ENCODE measurements at places on chromosomes 1 and 21.

- DNase-seq: no peak
These were observed 28.1 kb upstream of the PPP2R5A start for GRCh38 chr1:212257157-212257556.

GRCh38 chr1:217734973-217735372 is 103.8 kb downstream of the SPATA17 start:
- DNase-seq: no peak

GRCh38 chr1:18946550-18947381 is 9.7 kb downstream of the IFFO2 start:
- no peak for DNase-seq

- no peak for DNase-seq
These were observed 95.0 kb downstream of the KCND3 start for GRCh38 chr1:111894497-111894896.

GRCh38 chr1:221697923-221698425 is 43.9 kb downstream of the DUSP10 start:
- no peak for DNase-seq

DNA sequence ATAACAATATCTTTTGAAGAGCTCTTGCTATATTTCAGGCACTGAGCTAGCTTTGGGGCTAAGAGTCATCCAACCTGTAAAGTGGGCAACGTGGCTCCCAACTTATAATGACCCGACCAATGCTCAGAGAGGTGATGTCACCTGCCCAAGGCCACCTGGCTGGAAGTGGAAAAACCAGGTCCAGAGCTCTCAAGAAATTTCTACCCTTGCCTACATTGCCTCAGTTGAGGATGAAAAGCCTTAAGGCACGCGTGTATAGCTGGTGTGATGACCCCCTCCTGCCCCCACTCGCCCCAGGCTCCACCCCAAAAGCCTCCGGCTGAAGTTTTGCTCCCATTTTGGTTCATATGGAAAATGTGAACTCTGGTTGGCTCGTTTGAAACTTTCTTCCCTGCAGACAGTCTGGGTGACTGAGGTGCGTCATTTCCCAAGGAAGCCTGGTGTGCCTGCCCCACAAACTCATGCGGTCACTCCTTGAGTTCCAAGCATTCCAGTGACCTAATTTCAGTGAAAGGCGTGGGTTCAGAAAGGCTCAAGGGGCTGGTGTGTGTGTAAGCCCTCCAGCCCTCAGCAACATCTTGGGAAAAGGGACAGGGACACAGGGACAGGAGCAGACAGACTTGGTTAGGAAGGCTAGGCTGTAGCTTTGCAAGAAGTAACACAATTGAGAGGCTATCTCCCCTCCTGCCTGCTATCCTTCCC is 20.5 kb downstream of the HTR1D start:
- DNase-seq: no peak

DNA sequence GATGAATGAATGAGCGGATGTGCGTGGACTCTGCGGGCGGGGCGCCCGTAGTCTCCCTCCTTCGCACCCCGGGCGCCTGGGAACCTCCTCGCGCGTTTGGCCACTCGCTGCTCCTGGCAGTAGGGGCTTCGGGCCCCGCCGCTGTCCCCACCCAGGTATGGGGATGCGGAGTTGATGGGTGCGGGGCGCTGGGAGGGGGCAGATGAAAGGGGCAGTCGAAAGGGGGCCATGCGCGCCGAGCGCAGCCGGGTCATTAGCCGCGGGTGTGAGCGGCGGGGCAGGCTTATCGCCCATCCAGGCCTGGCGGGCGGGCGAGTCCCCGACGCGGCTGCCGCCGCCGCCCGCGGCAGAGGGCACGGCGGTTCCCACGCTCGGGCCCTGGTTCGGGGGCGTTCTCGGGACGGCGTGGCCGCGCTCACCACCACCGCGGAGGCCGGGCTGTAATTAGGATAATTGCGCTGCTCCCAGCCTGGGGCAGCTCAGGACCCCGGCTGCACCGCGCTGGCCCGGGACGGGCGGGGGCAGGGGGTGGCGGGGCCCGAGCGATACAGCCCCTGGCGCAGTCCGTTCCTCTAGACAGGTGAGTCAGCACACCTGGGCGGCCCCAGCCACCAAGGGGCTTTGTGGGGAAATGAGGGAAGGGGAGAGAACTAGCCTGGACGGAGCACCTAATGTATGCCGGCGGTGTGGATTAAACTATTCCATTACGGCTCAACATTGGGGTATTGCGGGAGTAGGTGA is 22.1 kb upstream of the CITED4 start:
- no peak for DNase-seq

DNA sequence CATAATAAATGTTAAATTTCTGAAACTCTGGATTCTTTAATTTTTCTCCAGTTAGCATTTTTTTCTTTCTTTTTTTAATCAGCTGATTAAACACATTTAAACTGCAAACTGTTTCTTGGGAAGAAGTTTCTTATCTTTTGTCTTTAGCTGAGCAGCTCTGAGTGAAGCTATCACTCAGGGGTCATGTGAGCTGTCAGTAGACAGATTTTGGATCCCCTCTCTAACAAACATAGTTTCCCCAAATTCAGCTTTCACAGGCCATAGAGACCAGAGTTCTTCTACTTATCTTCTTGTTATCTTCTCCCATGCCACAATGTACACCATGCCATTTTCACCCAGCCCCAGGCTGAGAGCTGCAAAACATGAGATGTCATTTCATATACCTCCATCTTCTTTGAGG is 148.9 kb downstream of the CDC42BPA start:
- no peak for DNase-seq

DNA sequence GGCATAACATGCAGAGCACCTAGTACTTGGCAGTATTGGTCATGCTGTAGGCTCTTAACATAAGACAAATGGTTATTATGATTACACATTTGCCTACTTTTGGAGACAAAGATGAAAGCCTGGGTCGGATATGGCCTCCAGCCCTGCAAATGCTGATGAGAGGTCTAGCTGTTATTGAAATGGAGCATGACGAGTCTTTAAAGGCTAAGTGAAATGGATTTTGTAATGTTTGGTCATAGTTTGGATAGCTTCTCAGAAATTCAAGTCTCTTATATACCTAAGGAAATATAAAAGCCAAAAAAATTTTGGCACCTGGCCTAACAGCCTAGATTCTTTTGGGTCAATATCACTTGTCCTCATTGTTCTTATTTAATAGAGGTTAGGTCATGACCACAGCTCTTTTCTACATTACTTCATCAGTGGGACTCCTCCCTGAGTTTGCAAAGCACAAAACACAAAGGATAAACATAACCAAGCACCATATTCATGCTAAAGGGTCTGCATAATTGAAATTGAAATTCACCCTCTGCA is 69.2 kb upstream of the WLS start:
- DNase-seq: no peak

- peak; percentile 16 for DNase-seq
These were observed 23.8 kb downstream of the IER5 start for GRCh38 chr1:181112071-181112929.

- no peak for DNase-seq
These were observed 28.6 kb upstream of the KDM4A start for GRCh38 chr1:43621386-43621785.

GRCh38 chr1:226653311-226653921 is 85.7 kb downstream of the ITPKB start:
- DNase-seq: no peak

DNA sequence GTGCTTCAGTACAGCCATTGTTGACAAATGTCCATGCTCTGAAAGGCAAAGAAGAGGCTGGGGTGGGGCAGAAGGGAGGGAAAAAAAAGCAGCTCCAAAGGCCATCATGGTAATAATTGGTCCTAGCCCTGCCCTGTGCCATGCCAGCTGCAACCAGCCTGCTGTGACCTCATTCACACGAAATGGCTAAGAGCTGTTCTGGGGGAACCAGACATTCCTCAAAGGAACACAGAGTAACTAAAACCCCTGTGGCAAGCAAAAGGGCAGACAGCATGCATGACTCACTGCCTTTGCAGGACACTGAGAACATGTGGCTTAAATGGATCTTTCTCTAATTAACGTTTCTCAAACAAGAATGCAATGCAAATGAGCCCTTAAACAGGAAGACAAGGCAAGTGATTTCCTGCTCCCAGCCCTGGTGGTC is 42.3 kb downstream of the STYXL2 start:
- DNase-seq: peak; percentile 43

DNA sequence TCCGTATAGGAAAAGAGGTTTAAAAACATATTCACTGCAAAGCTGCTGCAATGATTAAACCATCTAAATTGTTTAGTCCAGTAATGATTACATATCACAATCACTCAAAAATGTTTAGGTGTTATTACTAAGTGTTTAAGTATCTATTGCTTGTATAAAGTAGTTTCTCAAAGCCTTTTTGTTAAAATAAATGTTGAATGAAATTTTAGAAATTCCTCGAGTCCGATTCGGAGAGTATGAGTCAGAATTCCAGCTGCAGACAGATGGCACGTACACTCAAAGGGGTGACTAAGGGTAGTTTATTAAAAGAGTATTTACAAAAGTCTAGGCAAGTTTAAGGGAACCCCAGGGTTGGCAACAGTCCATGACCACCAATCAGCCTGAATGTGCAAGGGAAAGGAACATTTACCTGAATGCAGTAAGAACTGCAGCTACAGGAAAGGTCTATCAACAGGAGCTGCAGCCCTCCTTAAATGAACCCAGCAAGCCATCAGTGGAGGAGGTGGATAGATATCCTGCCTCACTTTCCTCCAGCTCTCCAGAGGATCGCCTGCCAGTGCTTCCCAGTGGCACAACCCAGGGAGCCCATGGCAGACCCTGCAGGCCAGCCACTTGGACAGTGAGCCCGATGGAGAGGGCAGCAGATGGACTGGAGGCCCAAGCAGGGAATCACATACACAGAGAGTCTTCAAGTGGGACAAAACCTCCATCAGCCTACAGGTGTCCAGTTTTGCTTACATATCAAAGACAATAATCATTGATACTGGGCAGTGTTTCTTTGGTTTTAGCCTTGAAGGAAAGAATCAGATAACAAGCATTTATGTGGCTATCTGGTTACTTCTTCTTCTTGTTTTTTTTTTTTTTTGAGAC is 92.1 kb upstream of the SLC44A3 start:
- no peak for DNase-seq

DNA sequence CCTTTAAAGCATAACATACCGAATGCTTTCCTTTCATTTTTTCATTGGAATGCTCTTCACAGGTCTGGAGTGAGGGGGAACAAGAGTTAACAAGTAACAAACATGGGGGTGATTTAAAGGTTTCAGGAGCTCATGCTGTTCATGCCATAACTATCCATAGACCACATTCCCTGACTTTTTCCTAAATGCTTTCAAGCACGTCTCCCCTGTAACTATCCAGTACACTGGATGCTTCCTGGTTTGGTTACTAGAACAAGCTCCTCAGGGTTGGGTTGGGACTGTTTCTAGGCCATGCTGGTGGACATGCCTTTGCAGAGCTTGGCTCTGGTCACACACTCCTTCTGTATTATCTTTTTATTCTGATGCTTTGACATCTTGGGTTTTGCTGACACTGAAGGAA is 38.6 kb downstream of the KCNK1 start:
- DNase-seq: no peak

DNA sequence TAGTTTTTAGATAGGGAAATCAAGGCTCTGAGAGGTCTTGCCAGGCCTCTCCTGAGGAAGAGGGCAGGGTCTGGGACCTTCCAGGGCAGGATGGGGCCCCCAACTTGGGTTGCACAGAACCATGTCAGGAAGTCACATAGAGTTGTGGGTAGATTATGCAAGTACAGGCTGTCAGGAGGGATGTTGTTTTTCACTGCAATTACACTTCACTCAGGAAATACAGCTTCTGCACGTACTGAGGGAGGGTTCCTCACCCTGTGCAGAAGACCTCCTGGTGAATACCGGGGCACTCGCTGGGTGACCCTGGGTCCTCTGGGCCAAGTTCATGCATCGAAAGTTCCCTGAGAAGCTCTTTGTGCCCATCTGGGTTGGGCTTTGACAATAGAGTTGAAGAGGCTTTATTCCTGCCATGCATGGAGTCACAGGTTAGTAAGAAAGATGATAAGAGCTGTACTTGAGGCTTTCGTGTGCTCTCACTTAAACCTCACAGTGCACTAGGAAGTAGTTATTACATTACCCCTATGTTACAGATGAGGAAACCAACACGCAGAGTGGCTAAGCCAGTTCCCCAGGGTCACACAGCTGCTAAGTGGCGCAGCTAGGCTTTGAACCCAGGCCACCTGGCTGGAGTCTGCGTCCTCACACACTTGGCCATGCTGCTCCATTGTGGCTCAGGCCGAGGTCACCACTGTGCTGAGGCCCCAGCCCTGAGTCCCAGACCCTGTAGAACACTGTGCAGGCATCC is 16.2 kb upstream of the TNFRSF1B start:
- no peak for DNase-seq

DNA sequence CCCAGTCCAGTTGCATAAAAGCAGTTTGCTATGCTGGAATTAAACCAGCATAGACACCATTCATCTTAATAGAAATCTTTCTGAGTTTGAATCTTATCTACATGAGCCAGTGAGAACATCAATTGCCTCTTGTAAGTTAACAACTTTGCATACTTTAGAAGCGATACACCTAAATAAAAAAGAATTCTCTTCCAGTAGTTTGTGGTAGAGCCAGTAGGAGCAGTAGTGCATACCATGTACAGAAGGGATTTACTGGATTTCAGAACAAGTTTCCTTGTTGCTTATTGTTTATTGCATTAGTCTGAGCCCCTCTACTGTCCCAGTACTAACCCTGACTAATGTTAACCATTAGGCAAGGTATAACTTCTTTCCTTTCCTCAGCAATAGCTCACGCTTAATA is 313.1 kb downstream of the TGFB2 start:
- no peak for DNase-seq

GRCh38 chr1:8754247-8754650 is 63.2 kb downstream of the RERE start:
- DNase-seq: no peak

DNA sequence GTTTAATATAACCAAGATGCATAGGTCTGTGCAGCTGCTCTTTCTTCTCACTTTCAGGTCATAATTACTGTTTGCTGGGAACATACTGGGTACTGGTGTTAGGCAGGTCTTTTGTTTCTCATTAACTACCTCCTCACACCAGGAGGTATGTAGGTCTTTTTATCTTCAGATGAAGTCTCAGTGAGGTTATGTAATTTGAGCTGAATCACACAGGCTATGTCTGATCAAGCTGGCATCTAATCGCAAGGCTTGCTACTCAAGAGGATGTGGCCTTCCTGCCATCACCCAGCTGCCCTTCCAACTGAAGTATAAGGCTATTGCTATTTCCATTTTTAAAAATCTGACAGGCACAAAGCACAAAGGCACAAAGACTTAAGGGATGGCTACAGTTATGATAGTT is 96.4 kb downstream of the RUNX1 start:
- peak; percentile 24 for DNase-seq

DNA sequence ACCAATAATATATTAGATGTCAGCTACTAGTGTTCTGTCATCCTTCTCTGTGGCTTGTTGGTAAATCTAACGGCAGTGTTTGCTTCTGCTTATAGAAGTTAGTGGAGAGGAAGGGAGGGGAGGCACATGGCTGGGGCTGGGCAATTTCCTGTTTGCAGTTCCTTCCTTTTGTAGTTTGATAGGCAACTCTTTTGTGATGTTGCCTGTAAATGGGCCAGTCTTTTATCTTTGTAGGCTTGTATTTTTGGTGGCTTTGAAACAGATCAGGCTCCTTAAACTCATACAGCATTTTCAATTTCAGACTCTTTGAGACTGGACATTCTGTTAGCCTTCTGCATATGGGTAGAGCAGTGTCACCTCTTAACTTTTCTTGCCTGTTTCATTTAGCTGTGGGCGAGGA is 48.1 kb downstream of the CDC14A start:
- DNase-seq: no peak

All from NCI-H774 (cell line).